ENCODE measurements at places on chromosomes 5 and 9. TPM values are rescaled to one million over a fixed set of nuclear protein-coding genes. Genes with fewer than 3 reads are reported as not detected.

HRCT1 gene
- total RNA-seq = 1.6 TPM

PTGS1 gene
- total RNA-seq = 16.4 TPM

PRRX2 gene
- 0.33 TPM for total RNA-seq

ZFR gene
- total RNA-seq = 91.8 TPM

CNTLN gene
- 4.2 TPM for total RNA-seq

CD72 gene
- total RNA-seq = 1.5 TPM

PRDM9 gene
- total RNA-seq = not detected

RICTOR gene
- total RNA-seq = 34.8 TPM

CPLANE1 gene
- 22.4 TPM for total RNA-seq

GARIN3 gene
- not detected for total RNA-seq

PCDHB8 gene
- 0.16 TPM for total RNA-seq

FOXD4 gene
- total RNA-seq = not detected

PCDHB3 gene
- total RNA-seq = 0.29 TPM

GNPDA1 gene
- 29.0 TPM for total RNA-seq

EHMT1 gene
- total RNA-seq = 83.4 TPM

C1QTNF2 gene
- total RNA-seq = not detected

LAMC3 gene
- not detected for total RNA-seq

SLCO6A1 gene
- total RNA-seq = not detected

RNF145 gene
- 78.9 TPM for total RNA-seq

LCN9 gene
- total RNA-seq = not detected

TMEM215 gene
- total RNA-seq = not detected

MARCHF11 gene
- not detected for total RNA-seq

CCDC152 gene
- 0.33 TPM for total RNA-seq

NEURL1B gene
- total RNA-seq = 0.50 TPM

FBXO38 gene
- 64.5 TPM for total RNA-seq

UBE2R2 gene
- 42.9 TPM for total RNA-seq

ZER1 gene
- total RNA-seq = 29.2 TPM

PLAC8L1 gene
- total RNA-seq = 0.96 TPM

ANKRD18A gene
- total RNA-seq = 1.8 TPM

RPL37 gene
- 1,240 TPM for total RNA-seq

F12 gene
- 4.0 TPM for total RNA-seq

RLN1 gene
- total RNA-seq = 0.33 TPM

ZBED3 gene
- 3.2 TPM for total RNA-seq

TRIM36 gene
- total RNA-seq = 2.8 TPM

CNTNAP3 gene
- 23.7 TPM for total RNA-seq

PCDHGB2 gene
- 1.7 TPM for total RNA-seq

FOXD1 gene
- total RNA-seq = 1.2 TPM

APBA1 gene
- total RNA-seq = 6.5 TPM

CDH9 gene
- total RNA-seq = not detected

GAS1 gene
- total RNA-seq = 1.7 TPM

CHMP5 gene
- 74.9 TPM for total RNA-seq

All from mammary epithelial cell (primary cell).